ENCODE measurements at places on chromosomes 6 and 20. TPM values are rescaled to one million over a fixed set of nuclear protein-coding genes. Genes with fewer than 3 reads are reported as not detected.

DNA sequence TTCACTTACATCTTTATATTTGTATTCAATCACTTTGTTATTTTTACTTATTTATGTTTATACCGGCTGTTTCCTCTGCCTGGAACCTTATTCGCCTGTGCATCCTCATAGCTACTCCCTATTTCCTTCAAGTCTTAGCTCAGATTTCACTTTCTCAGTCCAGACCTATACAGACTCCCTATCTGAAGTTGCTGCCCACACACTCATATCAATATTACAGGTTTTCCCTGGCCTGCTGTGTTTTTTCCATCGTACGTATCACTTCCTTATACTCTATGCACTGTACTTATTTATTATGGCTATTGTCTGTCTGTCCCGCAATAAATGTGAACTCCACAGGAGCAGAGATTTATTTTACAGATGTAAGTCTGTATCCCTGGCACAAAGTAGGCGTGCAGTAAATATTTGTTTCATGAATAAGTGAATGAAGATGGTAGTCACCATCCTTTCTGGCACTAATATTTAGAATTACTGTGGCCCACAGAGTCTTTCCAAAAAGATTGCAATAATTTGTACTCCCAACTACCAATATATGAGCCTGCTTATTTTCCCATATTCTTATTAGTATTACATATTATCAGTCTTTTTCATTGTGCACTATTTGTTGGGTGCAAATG, 64.9 kb downstream of the TNFAIP3 start:
- no peak for DNase-seq

GRCh38 chr6:111484633-111484930, 1.6 kb upstream of the REV3L start:
- DNase-seq: no peak

The BTNL2 gene
- total RNA-seq: not detected

The ESR1 gene
- 0.05 TPM for total RNA-seq

The SYCP2 gene
- total RNA-seq: 0.27 TPM

The EMILIN3 gene
- not detected for total RNA-seq

Data from astrocyte (in vitro differentiated cells and primary cell).